Stimulated activated CD4-positive, alpha-beta T cell treated with anti-CD3 and anti-CD28 coated beads, Interleukin-2, amount 100 ng/mL, for 48 hours (primary cell): ENCODE measurements at places on chromosomes 16 and 17.

DNA sequence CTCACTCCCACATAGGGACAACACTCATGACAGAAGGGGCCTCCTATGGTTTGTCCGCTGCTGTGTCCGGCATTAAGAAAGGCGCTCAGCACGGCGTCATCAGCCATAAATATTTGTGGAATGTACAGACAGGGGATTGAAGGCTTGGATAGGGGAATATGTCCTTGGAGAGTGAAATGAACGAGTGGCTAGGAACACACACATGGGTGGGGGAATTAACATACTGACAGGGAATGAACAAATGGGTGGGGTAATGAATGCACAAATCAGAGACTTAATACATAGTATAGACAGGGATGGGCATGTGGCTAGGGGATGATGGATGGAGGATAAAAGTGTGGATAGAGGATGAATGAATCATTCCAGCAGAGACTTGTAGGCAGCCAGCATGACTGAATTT, 154.0 kb upstream of the HSBP1 start:
- DNase-seq = no peak

DNA sequence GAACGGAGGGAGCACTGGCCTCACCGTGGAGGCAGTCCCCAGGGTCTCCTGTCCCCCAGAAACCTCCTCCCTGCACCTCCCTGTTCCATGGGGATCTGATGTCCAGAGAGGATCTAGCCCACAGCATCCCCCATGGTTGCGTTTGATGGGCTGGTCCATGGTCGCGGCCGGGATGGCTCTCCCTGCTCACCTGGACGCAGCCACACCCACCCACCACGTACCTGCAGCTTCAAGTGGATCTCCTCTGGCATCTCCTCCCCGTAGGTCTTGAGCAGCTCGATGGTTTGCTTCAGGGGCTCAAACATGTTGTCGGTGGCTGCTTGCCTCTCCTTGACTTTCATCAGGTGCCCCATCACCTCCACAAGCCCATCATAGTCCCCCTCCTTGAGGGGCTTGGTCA, 47.9 kb downstream of the DNAH17 start:
- no peak for DNase-seq

DNA sequence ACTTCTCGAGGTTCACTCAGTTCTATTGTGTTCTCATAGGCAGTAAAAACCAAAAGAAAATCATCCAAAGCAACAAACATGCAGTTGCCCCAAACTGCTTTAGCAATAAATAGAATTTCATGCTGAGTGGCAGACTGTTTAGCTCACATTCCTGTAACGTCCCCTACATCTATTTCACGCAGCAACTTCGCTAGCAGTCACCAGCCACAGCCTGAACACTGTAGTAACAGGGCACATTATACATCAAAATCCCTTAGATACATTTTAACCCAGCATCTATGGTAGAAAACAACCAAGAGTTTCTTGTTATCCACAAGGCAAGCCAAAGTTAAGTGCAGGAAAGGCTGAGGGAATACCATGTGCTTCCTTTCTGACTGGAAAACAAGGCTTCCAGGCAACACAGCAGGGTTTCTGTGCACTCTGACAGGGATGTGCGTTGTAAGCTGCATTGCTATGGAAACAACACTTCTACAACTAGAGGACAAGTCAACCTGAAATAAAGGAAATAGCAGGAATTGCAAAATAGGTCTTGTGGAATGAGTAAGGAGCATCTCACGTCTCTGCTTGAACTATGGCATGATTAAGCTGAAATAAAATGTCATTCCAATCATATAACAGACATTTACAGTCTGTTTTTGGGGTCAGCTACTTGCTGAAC, 55.4 kb downstream of the CFDP1 start:
- DNase-seq = no peak

DNA sequence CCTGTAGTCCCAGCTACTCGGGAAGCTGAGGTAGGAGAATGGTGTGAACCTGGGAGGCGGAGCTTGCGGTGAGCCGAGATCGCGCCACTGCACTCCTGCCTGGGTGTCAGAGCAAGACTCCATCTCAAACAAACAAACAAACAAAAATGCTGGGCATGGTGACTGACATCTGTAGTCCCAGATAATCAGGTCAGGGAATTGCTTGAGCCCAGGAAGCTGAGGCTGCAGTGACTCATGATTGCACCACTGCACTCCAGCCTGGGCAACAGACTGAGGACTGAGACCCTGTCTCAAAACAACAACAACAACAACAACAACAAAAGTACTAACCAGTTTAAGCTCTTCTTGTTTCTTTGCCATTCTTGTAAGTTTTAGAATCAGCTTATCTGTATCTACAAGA, 383.0 kb upstream of the PMFBP1 start:
- no peak for DNase-seq

GRCh38 chr16:11057711-11058345, 113.5 kb downstream of the CLEC16A start:
- no peak for DNase-seq

- no peak for DNase-seq
Observed at GRCh38 chr16:49924078-49924477, 68.2 kb upstream of the ZNF423 start.

GRCh38 chr17:62676952-62677596, 49.6 kb downstream of the MRC2 start:
- DNase-seq = no peak

DNA sequence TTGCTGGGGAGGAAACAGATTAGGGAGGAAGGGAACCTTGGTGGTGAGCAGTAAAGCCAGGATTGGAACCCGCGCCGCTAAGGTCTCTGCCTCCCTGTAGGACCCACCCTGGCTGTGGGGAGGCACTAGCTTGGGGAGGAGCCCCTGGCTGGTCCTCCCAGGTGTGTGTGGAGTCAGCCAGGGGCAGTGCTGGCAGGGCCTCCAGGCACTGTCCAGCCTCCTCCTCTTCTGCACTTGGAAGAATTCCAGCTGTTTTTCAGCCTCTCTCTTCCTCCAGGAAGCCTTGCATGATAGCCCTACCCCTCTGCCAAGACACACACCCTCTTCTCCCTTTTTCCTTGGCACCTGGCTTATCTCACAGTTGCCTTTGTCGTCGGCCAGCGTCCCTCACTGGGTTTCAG, 34.8 kb downstream of the TMEM235 start:
- no peak for DNase-seq

GRCh38 chr17:82213251-82214011, 789 bp upstream of the CCDC57 start:
- DNase-seq = peak; percentile 48

DNA sequence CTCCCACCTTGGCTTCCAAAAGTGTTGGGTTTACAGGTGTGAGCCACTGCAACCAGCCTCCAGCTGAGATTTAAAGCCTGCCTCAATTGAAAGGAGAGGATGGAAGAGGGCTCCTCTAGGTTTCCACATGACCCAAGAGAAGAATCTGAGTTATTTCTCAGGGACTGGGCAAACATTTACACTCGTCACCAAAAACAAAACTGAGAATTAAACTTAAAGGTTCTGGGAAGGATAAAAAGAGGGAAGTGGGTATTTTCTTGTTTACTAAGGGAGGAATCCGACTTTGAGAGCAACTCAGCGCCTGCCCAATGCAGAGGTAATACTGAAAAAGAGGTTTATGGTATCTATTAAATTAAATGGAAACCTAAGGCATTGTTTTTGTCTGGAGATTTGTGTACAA, 13.3 kb downstream of the HOXB1 start:
- no peak for DNase-seq

DNA sequence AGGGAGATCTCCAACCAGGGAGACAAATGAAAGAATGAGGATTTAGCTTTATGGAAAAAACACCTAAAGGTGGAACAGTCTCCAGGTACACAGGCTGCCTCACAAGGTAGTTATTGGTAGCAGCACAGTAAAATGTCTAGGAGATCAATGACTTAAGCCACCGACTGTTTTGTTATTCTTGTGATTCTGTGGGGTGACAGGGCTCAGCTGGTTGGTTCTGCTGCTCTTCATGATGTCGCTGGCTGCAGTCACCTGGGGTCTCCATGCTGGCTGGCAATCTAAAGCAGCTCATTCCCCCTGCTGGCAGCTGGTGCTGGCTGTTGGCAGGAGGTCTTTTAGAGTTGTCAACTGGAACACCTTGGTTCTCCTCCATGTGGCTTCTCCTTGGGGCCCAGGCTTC, 69.2 kb downstream of the FOXL1 start:
- no peak for DNase-seq

GRCh38 chr17:13546851-13547250, 54.9 kb downstream of the HS3ST3A1 start:
- no peak for DNase-seq

DNA sequence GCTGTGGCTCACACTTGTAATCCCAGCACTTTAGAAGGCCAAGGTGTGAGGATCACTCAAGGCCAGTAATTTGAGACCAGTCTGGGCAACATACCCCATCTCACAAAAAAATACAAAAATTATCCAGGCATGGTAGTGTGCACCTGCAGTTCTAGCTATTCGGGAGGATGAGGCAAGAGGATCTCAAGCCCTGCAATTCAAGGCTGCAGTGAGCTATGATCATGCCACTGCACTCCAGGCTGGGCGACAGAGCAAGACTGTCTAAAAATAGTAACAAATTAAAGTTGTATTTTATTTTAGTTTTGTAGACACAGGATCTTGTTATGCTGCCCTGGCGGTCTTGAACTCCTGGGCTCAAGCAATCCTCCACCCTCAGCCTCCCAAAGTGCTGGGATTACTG, 18.2 kb downstream of the USP31 start:
- no peak for DNase-seq

DNA sequence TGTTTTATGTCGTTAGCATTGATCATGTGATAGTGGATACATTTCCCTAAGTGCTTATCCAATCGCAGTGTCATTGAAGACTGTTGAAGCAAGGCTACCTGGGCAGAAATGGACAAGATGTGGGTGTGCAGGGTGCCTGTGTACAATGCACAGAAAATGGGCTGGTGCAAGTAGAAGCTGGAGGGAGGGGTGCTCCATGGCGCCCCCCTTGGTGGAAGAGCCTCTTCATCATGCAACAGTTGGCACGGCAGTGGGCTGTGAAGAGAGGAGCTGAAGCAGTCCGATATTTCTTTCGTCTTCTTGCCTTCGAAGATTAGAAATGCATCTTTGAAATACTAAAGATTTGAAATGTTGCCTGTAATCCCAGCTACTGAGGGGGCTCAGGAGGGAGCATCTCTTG, 100.5 kb downstream of the PLCG2 start:
- DNase-seq = no peak

DNA sequence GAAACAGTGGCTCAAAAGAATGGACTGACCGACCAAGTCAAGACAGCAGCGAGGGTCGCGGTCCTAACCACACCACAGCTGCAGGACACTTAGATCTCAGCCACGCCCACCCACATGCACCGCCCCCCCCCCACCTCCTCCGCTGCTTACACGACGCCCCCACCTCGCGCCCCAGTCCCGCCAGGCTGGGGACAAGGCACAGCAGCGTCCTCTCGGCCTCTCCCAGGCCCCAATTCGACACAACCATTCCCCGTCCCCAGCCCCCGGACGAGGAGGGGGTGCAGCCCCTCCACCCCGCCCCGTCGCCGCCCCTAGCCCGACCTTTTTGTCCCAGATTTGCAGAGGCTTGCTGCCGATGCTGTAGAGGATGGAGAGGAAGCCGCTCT, 477 bp downstream of the CFAP20 start:
- no peak for DNase-seq

DNA sequence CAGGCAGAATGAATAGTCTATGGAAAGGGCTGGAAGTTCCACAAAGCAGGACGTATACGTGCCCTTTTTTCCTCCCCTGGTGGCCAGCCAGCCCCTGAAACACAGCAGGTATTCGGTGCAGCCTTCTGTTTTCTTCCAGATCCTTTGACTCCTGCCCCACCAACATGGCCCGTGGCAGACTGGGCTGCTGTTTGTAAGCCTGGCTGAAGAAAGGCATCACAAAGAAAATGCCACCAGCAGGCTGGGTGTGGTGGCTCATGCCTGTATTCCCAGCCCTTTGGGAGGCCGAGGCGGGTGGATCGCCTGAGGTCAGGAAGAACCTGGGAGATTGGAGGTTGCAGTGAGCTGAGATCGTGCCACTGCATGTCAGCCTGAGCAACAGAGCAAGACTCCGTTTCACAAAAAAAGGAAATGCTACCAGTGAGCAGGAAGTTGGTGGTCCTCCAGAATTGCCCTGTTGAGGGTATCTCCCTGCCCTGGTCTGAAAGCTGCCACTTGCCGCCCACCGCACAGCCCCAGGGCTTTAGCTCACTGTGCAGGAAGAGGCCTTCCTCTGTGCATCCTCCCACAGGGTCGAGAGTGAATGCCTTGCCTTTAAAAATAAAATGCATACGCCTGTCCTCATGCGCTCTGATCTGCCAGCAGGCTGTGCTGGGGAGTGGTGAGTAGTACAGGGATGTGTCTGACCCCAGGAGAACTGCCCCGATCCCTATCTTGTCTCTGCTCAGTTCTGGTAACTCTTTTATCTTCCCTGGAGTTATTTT, 587.7 kb downstream of the MAF start:
- no peak for DNase-seq

DNA sequence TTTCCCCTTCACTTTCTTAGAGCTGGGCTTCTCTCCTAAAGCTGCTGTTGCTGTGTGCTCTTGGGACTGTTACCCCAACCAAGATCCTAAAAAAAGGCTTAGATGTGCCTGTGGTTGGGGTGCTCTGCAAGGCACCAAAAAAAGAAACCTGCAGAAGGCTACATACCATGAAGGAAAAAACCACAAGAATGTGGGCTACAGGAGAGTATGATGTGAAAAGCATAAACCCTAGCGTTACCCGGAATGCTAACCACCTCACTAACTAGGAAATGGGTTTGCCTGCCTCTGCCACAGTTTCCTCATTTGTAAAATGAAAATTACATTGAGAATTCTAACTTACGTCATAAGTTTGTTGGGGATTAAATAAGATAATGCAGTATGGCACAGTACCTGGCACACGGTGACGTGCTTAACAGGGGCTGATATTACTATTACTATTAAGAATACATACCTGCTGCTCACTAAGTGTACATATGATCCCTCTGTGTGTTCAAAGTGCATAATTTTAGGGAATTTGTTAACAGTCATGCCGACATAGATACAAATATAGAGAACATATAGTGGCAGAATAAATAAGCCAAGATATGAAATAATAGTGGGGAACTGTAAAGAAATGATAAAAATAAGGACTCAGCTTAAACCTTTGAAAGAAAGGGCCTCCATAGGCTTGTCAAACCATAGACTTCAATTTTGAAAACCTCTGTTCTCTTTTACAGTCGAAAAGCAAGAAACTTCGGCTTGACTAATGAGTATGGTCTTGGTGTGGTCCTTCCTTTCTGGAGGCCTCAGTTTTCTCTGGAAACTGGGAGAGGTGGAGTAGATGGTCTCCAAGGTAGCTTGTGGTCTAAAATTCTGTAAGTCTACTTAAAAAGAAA, 177.8 kb upstream of the TBX2 start:
- no peak for DNase-seq

- DNase-seq = no peak
Observed at GRCh38 chr17:29018788-29019474, 13.1 kb upstream of the SEZ6 start.
